CD4-positive, alpha-beta T cell treated with Interleukin-17A for 4 hours (primary cell): ENCODE measurements at places on chromosomes 6 and 20.

DNA sequence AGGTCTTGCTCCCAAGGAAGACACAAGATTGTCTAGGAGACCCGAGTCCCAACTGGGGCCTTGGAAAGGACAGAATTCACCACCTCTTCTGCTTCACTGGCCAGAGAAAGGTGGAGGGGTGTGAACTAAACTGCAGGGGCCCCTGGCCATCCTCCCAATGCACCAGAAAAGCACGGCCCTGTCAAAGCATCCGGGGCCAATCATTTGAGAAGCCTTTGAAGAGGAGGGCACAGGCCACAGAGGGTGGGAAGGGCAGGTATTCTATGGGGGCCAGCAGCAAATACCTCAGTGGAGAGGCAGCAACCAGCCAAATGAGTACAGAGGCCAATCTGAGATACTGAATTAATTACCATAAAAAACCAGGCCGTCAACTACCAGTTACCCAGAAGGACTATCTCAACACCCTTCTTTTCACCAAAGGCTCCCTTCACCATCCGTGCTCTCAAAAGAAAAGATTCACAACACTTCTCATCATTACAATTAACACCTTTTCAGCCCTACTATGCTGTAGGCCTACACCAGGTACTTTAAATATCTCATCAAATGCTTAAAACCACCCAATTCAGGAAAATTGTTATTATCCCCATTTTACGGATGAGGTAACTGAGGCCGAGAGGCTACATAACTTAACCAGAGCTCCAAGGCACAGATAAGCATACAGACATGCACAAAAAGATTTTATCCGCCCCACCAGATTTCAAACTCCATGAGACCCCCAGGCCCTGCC lies 50.7 kb downstream of the TRERF1 start:
- no peak for DNase-seq

GRCh38 chr20:19285436-19285835 lies 73.0 kb downstream of the SLC24A3 start:
- DNase-seq: no peak

GRCh38 chr6:52976591-52977035 lies 18.5 kb downstream of the GSTA4 start:
- no peak for DNase-seq

- peak; percentile 92 for DNase-seq
Measured at GRCh38 chr6:30682143-30683117, 4.0 kb downstream of the PPP1R18 start.

GRCh38 chr6:71211799-71212198 lies 76.8 kb upstream of the OGFRL1 start:
- no peak for DNase-seq

DNA sequence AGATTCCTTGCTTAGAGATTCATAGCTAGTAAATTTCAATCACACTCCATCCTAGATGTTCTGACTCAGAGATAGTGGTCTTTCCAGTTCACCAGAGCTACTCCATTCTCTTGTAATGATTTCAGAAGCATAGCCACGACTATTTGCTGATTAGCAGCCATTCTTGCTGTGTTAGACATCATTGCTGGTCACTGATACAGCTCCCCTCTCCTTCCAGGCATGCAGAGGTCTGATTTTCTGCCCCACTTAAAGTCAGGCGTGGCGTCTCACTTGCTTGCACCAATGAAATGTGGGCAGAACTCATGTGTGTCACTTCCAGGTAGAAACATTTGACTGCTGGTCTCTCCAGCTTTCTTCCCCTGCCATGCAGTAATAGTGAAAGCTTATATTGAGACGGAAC lies 168.9 kb upstream of the JARID2 start:
- DNase-seq: no peak

DNA sequence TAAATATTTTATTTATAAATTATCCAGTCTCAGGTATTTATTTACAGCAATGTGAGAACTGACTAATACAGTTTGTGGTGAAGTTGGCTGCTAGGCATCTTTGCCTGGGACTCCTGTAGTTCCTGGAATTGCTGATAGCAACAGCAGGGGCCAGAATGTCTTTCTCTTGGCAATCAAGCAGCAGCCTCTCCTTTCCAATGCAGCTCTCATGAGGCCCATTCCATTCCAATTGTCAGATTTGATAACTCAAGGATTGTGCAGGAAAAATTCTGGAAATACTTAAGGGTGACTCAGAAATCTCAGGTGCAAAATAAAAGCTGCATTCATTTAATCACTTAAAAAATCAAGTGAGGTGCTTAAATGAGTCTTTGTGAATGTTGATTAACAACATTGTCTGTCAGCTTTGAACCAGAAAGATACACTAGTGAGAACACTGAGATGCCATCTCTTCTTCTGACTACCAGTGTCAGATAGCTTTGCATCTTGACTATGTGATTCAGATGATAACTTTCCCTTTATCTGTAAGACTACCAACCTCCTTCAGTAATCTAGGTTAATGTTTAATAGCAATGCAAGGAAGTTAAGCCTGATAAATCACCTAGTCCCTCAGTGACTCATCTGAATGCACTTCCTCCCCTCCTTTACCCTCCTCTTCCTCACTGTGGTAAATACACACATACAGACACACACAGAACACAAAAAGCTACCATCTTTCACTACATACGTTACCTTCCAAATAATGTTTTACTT lies 32.1 kb upstream of the COL21A1 start:
- DNase-seq: no peak

DNA sequence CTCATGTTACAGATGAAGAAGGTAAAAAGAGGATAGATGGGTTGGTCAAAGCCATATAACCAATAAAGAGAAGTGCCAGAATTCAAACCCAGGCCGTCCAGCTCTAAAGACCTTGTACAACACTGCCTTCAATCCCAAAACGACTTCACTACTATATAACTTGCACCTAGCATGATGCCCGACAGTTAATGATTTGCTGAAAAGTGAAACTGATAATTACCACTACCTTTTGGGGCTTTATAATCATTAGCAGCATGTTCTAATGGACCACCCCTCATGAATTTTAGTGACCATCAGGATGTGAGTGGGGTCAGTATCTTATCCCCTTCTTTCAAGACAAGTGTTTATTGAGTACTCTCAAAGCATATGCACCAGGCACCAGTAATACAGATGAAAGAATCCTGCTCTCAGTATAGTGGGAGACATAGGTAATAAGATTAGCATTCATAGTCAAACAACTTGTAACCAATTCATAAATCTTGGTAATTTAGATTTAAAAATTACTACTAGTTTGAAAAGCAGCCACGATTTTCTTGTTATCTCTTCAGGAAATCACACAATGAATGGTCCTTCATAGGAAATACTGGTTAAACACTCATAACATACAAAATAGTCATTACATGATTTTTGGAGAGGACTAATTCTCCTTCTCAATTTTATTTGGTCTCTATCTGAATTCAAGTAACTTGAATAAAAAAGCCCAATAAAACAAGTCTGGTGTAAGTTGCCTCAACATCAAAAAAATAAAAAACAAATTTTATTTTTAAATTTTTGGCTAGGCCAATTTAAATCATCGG lies 98.0 kb downstream of the EPB41L2 start:
- no peak for DNase-seq

DNA sequence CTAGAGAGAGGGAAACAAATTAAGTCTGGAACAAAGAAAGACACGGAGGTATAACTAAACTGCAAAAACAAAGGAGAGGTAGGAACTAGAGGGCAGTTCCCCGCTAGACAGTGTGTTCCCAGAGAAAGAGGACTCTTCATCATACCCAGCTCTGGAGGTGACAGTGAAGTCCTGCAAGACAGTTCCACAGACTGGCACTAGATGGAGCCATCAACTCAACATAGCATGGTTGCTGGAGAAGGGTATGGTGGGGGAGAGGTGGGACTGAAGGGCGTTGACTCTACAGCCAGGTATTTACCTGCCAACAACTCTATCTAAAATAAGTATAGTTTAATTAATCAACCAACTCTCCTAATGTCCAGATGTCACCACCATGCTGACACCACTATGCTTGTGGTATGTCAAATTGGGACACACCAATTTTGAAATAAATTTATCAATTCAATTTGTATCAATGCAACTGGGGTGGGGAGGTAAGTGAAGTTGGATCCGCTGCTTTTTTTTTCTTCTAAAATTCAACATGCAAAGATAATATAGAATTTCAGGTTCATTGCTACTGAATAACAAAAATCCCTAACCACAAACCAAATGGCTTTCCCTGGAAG lies 9.7 kb downstream of the BACH2 start:
- DNase-seq: peak; percentile 64

- no peak for DNase-seq
Measured at GRCh38 chr6:83852528-83853177, 507 bp upstream of the RIPPLY2 start.

DNA sequence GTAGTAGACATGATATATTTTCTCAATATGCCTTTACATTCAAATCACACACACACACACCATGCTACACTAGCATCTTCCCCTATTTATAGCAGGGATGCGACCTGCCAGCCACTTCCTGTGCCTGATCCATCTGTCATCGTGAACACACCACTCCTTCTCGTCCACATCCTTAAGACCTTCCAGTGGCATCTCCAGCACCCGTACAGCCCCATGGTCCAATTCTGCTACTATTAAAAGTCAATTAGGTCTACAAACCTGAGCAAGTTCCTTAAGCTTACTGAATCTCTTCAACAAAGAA lies 54.5 kb downstream of the KIF16B start:
- no peak for DNase-seq
